Kidney (tissue), 22 donors: ENCODE measurements at places on chromosomes 12 and 14. TPM values are rescaled to one million over a fixed set of nuclear protein-coding genes. Genes with fewer than 3 reads are reported as not detected.

The KRT2 gene
- total RNA-seq = not detected

The TPPP2 gene
- not detected for total RNA-seq

The NR1H4 gene
- 42.2 TPM for total RNA-seq

The NGB gene
- total RNA-seq = not detected

The ARMH4 gene
- 4.9 TPM for total RNA-seq

The KCNC2 gene
- not detected for total RNA-seq

The KCNH3 gene
- total RNA-seq = 2.8 TPM

The SLC25A47 gene
- not detected for total RNA-seq

The GNPTAB gene
- total RNA-seq = 46.0 TPM

The KLHL33 gene
- 0.72 TPM for total RNA-seq

- no peak for DNase-seq
Observed at GRCh38 chr12:34298971-34299801, 276.9 kb downstream of the ALG10 start.

GRCh38 chr14:104746071-104746545, 6.8 kb upstream of the SIVA1 start:
- no peak for DNase-seq

- peak; percentile 72 for DNase-seq
Observed at GRCh38 chr12:54431911-54432814, 13.1 kb upstream of the ITGA5 start.

DNA sequence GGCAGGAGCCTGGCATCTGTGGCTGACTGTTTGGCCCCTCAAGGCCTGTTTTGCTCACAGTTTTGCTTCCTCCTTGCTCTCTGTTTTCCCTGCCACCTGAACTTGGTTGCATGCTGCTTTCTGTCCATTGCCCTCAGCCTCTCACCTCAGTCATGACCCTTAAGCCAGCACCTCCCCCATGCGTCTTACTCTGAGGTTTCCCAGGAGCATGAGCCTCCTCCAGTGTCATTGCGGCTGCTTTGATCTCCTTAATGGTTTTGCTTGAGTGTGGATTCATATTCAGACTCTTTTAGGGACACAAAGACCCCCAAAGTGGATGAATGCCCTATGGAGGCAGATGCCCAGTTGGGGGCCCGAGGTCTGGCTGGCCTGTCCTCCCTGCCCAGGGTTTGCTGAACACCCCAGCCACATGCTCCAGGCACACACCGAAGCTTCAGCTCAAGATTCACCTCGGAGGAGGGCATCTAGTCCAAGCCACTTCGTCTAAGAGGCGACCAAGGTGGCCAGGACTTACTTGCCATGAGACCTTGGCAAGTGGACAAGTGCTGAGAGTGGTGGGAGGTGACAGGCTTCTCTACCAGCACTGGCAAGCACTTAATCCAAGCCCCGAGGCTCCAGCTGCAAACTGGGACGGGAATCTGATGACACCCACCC, 95.4 kb upstream of the DIO3 start:
- DNase-seq = no peak

DNA sequence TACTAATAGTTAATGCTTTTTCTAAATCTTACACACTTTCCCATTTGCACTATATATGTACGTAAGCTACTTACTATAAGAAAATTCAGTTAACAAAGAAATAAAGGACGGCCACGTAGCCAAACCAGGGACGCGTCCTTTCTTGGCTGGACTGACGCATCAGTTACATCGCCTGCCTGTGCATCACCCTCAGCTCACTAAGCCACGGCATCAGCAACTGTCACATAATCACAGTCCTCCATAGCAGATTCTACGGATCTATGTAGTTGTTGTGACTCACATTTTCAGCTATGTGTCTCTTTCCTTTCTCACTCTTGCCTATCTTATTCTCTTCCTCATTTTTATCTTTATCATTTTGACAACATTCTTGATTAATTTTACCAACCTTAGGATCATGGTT, 38.1 kb upstream of the C12orf50 start:
- no peak for DNase-seq

- DNase-seq = no peak
Observed at GRCh38 chr14:73142216-73142615, 5.9 kb downstream of the PSEN1 start.

- no peak for DNase-seq
Observed at GRCh38 chr12:68739891-68740290, 6.1 kb upstream of the SLC35E3 start.

DNA sequence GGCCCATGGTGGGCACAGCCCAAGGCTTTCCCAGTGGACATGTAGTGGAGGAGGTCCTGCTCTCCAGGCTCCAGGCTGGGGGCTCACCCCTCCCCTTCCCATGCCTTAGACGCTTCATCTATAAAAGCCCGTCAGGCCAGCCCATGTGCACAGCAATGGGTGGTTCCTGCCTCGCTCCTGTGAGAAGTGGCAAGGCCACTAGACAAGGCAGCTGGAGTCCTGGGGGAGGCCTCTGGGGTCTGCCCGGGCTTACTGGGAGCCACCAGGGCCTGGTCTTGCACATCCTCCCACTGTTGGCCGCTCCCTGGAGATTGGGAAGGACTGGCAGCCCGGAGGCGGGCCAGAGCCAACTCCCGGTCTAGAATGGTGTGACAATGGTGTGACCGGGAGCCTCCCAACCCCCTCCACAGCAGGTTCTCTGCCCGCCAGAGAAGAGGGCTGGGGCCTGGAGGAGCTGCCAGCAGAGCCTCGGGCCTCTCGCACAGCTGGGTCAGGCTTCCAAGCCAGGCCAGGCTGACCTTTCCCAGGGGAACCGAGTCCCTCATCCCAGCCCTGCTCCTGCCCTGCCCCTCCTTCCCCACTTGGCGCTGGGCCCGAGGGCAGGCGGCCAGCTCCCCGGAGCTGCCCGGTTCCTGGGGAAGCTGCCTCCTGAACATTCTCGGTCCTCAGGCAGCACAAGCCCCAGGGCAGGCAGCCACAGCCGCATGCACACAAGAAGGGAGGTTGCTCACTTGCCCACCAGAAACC, 97.9 kb downstream of the RFLNA start:
- peak; percentile 50 for DNase-seq

DNA sequence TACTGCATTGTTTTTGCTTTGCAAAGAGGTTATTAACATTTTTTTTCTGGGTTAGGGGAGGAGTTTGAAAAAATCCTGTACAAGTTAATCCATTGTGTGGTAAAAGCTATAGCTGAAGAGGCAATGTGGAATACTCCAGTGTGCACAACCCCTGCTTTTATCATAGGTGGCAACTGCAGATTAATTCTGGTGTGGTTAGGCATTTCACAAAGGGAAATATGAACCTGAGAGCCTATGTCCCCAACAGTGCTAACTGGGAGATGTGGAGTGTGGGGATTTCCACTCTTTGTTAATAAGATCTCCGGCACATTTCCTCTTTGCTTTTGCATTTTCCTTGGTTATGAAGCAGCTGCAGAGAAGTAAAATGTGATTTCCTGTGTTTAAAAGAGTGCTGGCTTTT, 33.6 kb downstream of the PRORP start:
- DNase-seq = no peak

GRCh38 chr12:59858508-59859170, 262.8 kb downstream of the SLC16A7 start:
- no peak for DNase-seq

GRCh38 chr12:71216725-71217579, 59.2 kb upstream of the TSPAN8 start:
- peak; percentile 46 for DNase-seq
